Heart right ventricle (tissue), 16 donors: ENCODE measurements at places on chromosomes 3 and 15. TPM values are rescaled to one million over a fixed set of nuclear protein-coding genes. Genes with fewer than 3 reads are reported as not detected.

DNA sequence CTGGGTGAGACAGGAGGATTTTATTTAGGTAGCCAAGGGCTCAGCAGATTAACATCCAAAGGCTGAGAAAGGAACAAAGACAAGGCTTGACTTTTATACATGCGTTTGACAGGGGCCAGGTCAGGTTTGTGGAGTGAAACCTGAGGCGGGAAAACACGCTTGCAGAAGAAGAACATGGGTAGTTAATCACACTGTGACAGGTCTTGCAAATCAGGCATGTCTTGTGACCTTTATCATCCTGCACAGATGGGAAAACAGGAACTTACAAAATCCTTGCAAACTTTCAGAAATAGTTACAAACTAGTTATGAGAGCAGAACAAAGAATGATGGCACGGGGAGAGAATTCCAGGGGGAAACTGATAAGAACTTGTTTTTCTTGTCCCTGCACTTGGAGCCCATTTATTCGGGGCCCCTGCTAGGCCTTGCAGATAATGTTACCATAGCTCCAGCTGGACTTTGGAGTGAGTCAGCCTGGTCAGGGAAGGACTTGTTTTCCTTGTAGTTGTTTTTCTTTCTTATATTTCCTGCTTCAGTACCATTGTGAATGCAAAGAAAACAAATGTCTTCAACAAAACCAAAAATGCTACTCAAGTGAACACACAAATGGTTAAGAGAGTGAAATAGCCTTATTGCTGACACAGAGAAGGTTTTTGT is 965.9 kb upstream of the ROBO1 start:
- no peak overlapping the region for H3K27ac ChIP-seq
- no peaks in the 10 kb centered on the region for H3K4me1 ChIP-seq
- DNase-seq, result peak; percentile 6
- no peaks in the 10 kb centered on the region for H3K36me3 ChIP-seq

Gene RAB7A
- 348 TPM for total RNA-seq

Gene HGD
- total RNA-seq, result not detected

Gene C3orf80
- 0.40 TPM for total RNA-seq

GRCh38 chr15:95972041-95972553 is 358.4 kb upstream of the NR2F2 start:
- H3K36me3 ChIP-seq, result no peaks in the 10 kb centered on the region
- DNase-seq, result no peak
- H3K27ac ChIP-seq, result no peak overlapping the region
- H3K4me1 ChIP-seq, result no peaks in the 10 kb centered on the region
- H3K4me3 ChIP-seq, result no peak overlapping the region
